Esophagus squamous epithelium (tissue), 5 donors: ENCODE measurements at places on chromosomes 13 and 19.

GRCh38 chr19:55672418-55672817 lies 2.6 kb upstream of the EPN1 start:
- no peak for DNase-seq

DNA sequence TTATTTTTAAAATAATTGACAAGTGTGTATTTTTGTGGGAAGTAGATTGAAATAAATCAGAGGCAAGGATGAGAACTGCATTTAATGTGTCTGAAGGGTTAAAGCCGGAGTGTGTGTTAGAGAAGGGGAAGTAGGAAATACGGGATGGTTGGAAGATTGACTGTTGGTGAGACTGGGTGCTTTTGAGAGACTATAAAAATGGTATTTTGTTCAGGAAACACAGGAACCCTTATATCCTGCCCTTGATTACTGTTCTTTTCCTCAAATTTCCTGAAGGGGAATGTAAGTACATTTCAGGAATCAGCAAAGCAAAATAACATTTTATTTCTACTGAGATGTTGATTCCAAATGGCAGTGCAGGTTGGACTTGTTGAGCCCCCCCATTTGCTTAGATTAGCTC lies 15.1 kb downstream of the IFT88 start:
- no peak for DNase-seq

DNA sequence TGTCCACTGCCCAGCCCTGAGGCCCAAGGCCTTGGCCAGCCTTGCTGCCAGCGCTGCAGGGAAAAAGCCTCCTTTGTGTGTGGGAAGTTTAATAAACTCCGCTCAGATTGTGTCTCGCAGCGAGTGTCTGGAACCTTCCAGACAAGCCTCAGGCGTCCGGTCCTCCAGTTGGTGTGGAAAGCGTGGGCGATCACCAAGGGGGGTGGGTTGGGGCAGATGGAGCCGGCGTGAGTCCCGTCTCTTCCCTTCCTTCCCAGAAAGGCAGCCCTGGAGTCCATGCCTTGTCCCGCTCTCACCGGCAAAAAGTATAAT lies 4.6 kb downstream of the STK11 start:
- no peak for DNase-seq

- no peak for DNase-seq
Measured at GRCh38 chr19:3343619-3344502, 22.5 kb upstream of the NFIC start.

- no peak for DNase-seq
Measured at GRCh38 chr19:38545596-38545995, 72.2 kb downstream of the MAP4K1 start.

- no peak for DNase-seq
Measured at GRCh38 chr19:51207747-51208146, 17.1 kb upstream of the CD33 start.

- DNase-seq: no peak
Measured at GRCh38 chr19:16135430-16136127, 7.9 kb upstream of the HSH2D start.
